Motor neuron (in vitro differentiated cells): ENCODE measurements at places on chromosomes 2 and 18. TPM values are rescaled to one million over a fixed set of nuclear protein-coding genes. Genes with fewer than 3 reads are reported as not detected.

SLC14A1 gene
- 0.21 and 0.27 TPM in 2 replicates for total RNA-seq

DNA sequence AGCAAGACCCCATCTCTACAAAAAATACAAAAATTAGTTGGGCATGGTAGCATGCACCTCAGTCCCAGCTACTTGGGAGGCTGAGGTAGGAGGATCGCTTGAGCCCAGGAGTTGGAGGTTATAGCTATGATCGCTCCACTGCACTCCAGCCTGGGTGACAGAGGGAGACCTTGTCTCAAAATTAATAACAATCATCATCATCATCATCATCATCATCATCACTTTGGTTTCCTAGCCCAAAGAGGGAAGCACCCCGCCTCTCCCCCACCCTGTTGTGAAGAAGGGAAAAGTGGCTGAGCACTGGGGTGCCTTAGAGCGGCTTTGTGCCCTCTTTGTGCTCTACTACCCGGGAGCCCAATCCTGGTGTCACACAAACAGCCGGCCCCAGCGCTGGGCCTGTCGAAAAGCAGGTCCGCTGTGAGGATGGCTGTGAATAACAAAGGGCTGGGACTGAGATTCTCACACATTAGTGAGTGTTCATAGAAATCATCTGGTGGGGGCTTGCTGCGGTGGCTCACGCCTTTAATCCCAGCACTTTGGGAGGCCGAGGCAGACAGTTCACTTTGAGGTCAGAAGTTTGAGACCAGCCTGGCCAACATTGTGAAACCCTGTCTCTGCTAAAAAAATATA, 42.6 kb upstream of the ASXL2 start:
- ATAC-seq = no peak

GRCh38 chr18:12652861-12653401, 5.0 kb downstream of the SPIRE1 start:
- no peak for ATAC-seq

GRCh38 chr2:174731546-174731945, 32.7 kb downstream of the CHRNA1 start:
- no peak for ATAC-seq

- ATAC-seq = no peak
These were observed 57.4 kb downstream of the STK39 start for GRCh38 chr2:168189835-168190569.

UGT1A4 gene
- total RNA-seq = 0.13 TPM in 1 of 2 replicates, not detected in the other
